ENCODE measurements at places on chromosomes 13 and 19.

- DNase-seq: no peak
These were observed 33.9 kb downstream of the TFDP1 start for GRCh38 chr13:113618455-113618854.

GRCh38 chr19:48770734-48771472 lies 15.6 kb downstream of the FGF21 start:
- DNase-seq: no peak

- DNase-seq: no peak
These were observed 513.5 kb upstream of the MIR17HG start for GRCh38 chr13:90833951-90834350.

DNA sequence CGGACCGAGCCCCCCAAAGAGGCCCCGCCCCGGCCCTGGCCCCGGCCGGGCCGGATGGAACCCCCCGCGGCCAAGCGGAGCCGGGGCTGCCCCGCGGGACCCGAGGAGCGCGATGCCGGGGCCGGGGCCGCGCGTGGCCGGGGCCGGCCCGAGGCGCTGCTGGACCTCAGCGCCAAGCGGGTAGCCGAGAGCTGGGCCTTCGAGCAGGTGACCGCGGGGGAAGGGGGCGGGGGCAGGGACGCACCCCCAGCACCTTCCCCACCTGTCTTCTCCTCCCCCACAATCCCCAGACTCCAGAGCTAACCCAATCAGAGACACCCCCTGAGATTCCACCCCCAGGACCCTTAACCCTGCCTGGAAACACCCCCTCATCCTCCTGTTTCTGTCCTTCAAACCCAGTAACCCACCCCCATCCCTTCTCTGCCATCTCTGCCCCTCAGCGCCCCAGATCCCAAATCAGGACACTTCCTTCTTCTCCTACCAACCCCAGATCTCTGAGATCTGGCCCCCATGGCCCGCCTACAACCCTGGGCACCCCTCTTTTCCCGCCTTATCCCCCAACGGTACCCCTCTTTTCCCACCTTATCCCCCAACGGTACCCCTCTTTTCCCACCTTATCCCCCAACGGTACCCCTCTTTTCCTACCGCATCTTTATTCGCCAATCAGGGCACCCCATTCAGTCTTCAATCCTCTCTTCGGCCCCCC lies 505 bp downstream of the ZSWIM4 start:
- DNase-seq: no peak

DNA sequence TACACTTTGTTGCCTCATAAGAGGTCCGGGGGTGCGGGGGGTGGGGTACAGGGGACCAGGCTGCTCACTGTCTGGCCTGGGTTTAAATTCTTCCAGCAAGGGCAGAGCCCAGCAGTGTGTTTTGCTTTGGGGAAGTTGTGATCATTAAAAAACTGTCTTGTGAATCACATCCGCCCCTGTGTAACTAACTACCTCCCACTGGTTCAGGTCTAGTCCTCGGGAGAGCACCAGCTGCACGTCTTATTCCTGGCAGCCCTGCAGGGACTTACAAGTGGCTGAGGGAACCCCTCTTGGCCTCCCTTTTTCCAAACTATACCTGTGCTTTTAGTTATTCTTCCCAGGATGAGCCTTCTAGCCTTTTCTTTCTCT lies 127.5 kb downstream of the SIPA1L3 start:
- DNase-seq: peak; percentile 87

- no peak for DNase-seq
These were observed 199.2 kb downstream of the DLEU7 start for GRCh38 chr13:50644081-50644871.

- DNase-seq: no peak
These were observed 196.2 kb upstream of the ZNF536 start for GRCh38 chr19:30175987-30176386.

GRCh38 chr19:343451-343931 lies 1.1 kb downstream of the MIER2 start:
- no peak for DNase-seq

DNA sequence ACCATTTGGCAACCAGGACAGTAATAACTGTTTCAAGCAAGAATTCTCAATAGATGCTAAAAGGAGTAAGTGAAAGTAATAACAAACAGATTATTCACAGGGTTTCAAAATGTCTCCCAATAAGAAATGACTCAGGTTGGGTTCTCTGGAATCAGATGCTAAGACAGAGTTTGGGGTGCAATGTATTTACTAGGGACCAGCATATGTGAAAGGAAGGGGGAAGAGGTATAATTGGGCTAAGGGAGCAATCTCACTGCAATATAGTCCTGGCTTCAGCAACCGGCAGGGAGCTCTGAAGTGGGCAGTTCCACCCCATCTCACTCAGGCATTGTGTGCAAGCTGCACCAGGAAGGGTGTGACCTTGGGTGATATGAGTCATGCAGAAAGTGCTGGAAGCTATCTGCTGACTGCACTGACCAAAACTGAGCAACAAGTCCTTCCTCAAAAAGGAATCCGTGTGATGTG lies 23.4 kb downstream of the ZDHHC20 start:
- peak; percentile 78 for DNase-seq

- no peak for DNase-seq
These were observed 10.7 kb downstream of the TM6SF2 start for GRCh38 chr19:19262190-19263057.

DNA sequence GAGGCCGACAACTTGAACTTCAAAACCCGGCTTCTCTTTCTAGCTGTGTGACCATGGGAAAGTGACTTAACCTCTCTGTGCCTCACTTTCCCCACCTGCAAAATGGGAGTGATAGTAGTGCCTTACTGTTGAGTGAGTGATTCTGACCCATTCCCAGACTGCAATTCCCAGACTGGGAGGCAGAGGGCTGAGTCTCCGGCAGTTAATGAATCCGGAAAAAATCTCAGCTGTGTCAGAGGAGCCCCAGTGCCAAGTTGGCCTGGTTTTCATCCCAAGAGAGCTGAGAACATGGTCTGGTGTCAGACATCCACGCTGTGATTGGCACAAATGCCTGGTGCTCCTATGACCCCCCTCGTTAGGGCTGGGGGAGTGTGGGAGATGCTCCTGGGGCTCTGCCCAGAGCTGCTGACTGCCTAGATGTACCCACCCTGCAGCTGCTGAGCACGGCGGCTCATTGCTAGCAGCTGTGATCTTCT lies 50.0 kb downstream of the PIN1 start:
- DNase-seq: no peak

DNA sequence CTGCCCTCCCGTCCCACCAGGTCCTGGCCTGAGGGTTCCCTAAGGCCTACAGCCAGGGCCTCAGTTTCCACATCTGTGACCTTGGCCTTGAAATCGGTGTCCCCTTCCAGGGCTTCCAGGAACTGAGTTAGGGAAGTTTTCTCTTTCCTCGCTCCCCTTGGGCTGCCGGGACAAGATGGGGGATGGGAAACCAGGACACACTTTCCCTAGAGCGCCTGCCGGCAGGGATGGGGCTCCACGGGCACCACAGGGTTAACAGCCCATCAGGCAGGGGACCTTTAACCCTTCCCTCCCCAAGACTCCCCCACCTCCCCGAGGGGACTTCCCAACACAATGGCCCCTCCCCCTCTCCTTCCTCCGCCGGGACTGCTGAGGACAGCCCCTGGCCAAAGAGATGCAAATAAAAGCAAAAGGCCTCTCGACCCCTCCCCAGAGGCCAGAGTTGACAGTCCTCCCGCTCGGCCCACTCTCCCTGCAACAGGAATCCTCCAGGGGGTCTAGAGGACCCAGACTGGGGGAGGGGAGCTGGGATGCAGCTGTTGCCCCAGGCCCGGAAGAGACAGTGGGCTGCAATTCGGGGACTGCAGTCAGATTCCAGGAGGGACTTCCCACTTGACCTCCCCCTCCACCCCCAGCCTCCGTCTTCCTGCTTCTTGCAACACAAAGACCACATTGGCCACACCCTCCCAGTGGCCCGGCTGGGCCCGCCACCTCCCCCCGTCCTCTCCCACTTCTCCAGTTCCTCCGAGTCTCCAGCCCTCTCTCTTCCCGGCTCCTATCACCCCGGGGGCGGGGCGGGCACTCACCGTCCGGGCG lies 3.4 kb downstream of the BBC3 start:
- DNase-seq: peak; percentile 94

DNA sequence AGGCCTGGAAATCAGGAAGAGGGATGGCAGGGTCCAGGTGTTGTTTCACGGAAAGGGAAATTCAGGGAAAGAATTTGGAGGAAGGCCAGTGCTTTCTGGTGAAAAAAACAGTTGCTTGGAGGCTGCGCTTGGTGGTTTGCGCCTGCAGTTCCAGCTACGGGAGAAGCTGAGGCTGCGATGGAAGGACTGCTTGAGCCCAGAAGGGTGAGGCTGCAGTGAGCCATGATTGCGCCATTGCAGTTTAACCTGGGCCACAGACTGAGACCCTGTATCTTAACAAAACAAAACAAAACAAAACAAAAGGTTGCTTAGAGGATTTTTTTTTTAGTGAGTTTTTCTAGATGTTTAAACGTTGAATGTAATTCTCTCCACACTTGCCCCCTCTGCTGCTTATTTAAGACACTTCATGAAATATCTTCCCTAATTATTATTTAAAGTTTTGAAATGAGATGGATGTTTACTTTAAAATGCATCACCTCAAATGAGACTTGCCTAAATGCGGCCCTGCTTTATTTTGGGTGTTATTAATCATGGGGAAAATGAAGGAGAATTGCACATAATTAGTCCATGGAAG lies 75.4 kb upstream of the TRPC4 start:
- DNase-seq: peak; percentile 2

DNA sequence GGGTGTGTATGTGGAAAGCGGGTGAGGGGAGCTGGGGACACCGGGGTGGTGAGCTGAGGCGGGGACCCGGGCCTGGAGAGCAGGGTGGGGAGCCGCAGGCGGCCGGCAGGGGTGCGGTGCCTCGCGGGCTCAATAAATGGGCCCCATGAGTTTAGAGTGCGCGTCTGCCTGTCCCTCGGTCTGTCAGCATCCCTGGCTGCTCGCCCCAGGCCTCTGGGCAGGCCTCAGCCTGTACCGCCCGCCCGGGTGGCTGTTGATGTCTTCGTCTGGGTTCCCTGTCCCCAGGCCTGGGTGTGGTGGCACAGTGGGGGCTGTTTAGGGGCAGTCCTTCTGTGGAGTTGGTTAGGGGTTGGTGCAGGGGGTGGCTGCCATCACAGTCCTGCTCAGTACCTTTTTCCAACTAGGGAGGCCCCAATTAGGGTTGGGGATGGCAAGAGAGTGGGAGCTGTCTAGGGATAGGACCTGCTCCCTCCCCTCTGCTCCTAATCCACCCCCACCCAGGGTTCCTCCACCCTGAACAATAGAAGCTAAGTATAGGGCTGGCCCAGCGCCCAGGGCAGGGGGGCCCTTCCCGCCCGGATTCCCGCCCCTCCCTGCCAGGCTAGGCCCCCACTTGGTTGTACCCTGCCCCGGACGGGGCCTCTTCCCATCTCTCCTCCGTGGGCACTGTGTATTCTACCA lies 12.2 kb downstream of the CIC start:
- DNase-seq: peak; percentile 40

DNA sequence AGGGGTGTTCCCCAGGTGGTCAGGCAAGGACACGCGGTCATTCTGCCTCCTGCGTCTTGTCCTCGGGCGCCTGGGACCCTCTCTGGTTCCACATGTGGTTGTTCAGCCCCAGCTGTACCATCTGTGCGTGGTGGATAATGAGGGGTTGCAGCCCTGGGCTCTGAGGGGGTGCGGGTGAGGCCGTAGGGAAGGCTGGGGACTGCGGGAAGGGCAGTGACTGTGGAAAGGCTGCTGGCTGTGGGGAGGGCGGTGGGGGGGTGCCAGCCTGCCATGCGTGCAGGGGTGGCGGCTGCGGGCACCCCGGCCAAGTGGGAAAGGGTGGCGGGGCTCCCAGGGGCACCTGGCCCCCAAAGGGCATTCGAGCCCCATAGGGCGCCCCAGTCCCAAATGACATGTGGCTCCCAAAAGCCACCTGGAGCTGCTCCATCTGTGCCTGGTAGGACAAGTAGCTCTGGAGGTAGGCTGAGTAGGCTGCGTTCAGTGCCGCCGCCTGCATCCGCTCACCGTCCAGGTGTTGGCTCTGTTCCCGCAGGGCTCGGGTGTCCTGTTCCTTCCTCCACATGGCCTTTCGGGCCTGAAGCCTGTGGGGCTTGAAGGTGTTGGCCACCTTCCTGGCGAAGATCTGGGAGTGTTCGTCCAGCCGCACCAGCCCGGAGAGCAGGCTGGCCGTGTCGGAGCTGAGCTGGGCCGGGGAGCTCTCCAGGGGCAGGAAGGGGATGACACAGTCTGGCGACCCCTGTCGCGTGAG lies 15.1 kb downstream of the TICAM1 start:
- no peak for DNase-seq

DNA sequence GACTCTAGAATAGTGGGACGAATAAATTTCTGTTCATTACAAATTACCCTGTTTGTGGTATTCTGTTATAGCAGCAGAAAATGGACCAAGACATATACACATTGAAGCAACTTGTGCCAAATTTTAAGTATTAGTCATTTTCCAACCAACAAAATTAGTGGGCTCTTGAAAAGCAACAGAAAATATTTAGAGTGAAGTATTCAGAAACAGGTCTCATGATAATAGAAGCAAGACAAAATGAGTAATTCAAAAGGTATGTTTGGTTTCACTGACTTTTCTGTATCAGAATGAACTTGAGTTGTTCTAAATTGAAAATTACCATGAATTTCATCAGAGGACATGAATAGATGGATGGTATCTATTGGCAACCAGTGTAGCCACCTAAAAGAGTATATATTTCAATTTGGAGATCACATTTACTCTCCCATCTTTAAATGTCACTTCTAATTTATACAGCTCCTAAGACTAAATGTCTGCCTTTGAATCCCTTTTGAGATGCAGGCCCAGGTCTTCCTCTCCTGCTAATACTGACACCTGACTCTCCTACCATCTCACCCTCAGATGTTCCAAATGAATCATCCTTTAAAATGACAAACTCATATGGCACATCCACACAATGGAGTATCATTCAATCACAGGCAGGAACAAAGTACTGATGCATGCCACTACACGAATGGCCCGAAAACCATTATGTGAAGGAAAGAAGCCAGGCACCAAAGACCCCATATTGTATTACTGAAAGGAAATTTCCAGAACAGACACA lies 40.7 kb upstream of the DOCK9 start:
- peak; percentile 77 for DNase-seq

DNA sequence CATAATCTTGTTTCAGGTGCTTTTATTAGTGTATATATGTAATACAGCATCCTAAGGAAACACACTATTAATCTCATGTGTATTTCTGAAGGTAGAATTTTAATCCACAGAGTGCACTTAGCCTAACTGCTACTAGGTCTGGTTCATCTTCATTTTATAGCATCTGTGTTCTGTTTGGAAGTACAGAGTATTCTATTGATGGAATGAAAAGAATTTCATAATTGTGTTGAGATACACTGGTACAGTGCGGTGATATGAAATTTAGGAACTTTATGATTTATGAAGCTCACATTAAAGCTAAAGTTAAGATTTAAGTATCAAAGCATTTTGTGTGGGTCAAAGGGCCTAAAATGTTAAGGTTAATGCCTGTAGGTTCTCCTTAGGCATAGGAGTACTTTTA lies 6.0 kb downstream of the PCDH17 start:
- no peak for DNase-seq

DNA sequence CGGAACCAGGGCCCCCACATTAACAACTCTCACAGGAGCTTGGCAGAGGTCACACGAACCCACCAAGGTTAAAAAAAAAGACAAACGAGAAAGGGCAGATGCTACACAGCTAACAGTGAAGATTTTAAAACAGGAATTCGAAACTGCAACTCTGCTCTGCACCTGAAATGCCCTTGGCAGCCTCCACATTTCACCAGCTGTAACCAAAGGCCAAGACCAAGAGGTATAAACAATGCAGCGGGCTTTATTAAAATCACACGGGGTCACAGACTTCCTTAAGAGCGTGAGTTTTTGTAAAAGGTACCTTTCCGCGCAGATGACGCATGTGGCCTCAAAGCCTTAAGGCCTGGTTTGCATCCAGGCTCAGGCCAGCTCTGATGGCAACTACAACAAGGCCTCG lies 88.2 kb downstream of the STK24 start:
- DNase-seq: no peak

Data from astrocyte of the spinal cord (primary cell).